ENCODE measurements at places on chromosomes 11 and 22. TPM values are rescaled to one million over a fixed set of nuclear protein-coding genes. Genes with fewer than 3 reads are reported as not detected.

DNA sequence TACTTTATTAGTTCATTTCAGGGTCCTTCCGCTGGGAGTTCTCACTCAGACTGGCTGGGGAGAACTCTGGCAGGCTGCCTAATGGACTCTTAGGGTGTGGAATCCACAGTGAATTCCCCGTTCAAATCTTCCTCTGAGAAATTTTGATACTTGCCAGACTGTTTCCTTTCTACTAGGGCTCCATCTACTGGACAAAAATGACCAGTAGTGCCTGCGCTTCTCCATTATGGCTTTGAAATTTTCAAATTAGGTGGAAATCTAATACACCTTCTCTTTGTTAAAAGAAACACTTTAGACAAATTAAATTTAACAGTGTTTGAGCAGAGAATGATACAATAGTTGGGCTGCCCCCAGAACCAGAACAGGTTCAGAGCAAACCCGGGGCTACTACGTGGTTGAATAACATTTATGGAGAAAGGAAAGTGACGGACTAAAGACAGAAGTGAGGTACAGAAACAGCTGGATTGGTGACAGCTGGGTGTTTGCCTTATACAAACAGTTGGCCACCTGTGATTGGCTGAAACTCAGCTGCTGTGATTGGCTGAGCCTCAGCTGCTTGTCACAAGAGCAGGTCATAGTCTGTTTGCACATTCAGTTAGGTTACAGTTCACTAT lies 52.9 kb upstream of the FDX1 start:
- H3K4me3 ChIP-seq, result no peak overlapping the region
- no peaks in the 10 kb centered on the region for H3K27me3 ChIP-seq
- no peaks in the 10 kb centered on the region for H3K36me3 ChIP-seq
- peak overlapping the region; percentile 20 for H3K27ac ChIP-seq
- peaks cover 4% of the 10 kb centered on the region for H3K4me1 ChIP-seq
- peak; percentile 86 for DNase-seq

DNA sequence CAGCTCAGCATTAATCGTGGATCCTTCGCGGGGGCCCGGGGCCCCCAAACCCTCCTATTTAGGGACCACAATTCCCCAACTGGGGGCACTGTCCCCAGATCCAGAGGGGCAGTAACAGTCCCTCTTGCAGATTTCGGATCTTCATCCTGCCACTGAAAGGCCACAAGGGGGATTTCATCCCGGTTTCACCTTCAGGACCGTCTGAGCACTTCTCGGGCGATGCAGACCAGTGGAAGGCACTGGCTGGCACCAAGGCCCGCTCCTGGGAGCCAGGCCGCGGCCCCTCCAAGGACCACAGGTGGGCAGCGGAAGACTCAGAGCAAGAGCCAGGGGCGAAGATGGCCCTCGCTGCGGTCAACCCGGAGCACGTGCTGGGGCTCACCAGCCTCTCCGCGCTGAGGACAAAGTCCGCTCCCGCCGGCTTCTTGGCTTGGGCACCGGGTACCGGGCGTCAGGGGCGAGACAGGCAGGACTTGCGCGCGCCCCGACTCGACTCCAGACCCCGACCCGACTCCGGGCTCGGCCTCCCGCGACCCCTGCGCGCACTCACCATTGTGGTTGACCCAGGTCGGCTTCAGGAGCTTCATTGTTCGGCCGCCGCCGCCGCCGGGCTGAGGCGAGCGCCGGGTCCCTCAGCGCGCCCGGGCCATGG lies 517 bp downstream of the HIRA start:
- H3K4me3 ChIP-seq, result peak overlapping the region; percentile 77
- H3K4me1 ChIP-seq, result peaks cover 28% of the 10 kb centered on the region
- H3K27me3 ChIP-seq, result no peaks in the 10 kb centered on the region
- DNase-seq, result peak; percentile 29
- H3K36me3 ChIP-seq, result peaks cover 23% of the 10 kb centered on the region

Gene SEPTIN3
- 0.45 TPM for total RNA-seq

Gene POU2AF3
- total RNA-seq, result 2.1 TPM

Gene PAMR1
- 18.3 TPM for total RNA-seq

- no peaks in the 10 kb centered on the region for H3K4me1 ChIP-seq
- no peak for DNase-seq
- no peaks in the 10 kb centered on the region for H3K27me3 ChIP-seq
Observed at GRCh38 chr11:26021017-26021416, 310.9 kb upstream of the ANO3 start.

GRCh38 chr11:5288108-5288905 lies 13.4 kb downstream of the OR51B4 start:
- no peak overlapping the region for H3K27ac ChIP-seq
- H3K4me1 ChIP-seq, result no peaks in the 10 kb centered on the region
- no peak for DNase-seq

- no peak overlapping the region for H3K27ac ChIP-seq
- H3K4me3 ChIP-seq, result no peak overlapping the region
- no peaks in the 10 kb centered on the region for H3K27me3 ChIP-seq
- H3K36me3 ChIP-seq, result no peaks in the 10 kb centered on the region
Observed at GRCh38 chr11:134098566-134099184, 29.8 kb downstream of the JAM3 start.

- H3K27ac ChIP-seq, result no peak overlapping the region
- peaks cover 8% of the 10 kb centered on the region for H3K4me1 ChIP-seq
- H3K36me3 ChIP-seq, result peaks cover 63% of the 10 kb centered on the region
- H3K4me3 ChIP-seq, result no peak overlapping the region
- H3K27me3 ChIP-seq, result no peaks in the 10 kb centered on the region
Observed at GRCh38 chr22:31829505-31829904, 75.7 kb downstream of the DEPDC5 start.

Gene PAX6
- total RNA-seq, result not detected

DNA sequence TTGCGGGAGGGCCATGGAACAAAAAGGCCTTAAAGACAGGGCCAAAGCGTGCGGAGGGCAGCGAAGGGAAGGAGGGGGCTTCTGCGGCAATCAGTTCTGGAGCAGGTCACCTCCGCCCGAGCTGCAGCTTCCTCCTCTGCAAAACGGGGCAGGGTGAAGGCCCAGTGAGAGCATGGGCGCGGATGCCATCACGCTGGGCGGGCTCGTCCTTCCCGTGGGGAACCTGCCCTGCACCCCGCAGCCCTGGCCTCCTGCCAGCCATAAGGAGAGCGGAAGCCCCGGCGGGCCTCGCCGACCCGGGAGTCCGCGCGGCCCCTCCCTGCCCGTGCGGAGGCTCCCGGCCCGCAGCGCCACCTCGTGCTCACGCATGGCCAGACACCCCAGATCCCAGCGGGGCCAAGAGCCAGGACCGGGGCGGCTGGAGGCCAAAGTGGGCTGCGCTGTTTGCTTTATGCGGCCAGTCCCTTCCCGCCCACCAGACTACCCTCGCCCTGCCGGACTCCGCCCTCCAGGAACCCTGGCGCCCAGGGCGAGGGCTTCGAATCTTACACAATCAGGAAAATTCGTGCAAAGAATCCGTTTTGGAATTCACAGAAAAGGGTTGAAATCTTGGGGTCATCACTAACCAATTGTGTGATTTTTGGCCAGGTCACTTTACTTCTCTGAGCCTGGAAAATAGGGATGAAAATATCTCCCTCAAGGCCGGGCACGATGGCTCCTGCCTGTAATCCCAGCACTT lies 16.1 kb downstream of the TSKU start:
- H3K4me3 ChIP-seq, result peak overlapping the region; percentile 46
- H3K27ac ChIP-seq, result peak overlapping the region; percentile 12
- no peaks in the 10 kb centered on the region for H3K27me3 ChIP-seq
- DNase-seq, result peak; percentile 88

- no peaks in the 10 kb centered on the region for H3K27me3 ChIP-seq
- H3K36me3 ChIP-seq, result no peaks in the 10 kb centered on the region
Observed at GRCh38 chr22:16651217-16651616, 58.6 kb upstream of the CCT8L2 start.

DNA sequence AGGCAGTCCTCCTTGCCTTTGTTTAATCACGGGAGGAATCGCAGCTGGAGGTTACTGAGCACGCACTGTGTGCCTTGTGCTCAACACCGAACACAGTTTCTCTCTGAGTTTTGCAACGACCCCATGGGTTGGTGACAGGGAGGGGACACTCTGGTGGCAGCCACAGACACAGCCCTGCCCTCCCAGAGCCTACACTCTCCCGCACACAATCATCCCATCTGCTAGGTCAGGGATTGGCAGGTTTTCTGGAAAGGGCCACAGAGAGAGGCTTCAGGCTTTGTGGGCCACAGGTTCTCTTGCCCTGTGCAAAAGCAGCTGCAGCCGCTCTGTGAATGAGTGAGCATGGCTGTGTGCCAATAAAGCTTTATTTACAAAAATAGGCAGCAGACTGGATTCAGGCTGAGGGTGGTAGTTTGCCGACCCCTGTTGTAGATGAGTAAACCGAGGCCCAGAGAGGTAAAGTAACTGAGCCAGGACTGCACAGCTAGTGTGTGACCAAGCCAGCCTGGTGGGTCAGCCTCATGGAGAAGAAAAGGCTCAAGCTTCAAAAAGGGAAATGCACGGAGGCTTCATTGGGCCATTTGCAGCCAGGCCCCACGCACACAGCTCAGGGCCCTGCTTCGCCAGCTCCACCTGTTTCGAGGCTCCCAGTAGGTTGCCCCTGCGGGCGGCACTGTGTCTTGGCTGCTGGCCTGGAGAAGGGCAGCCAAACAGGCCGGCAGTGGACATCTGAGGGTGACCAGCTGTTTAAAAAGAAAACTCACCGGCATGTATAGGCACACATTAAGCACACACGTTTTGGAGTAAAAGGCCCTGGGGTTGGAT lies 16.3 kb downstream of the LTO1 start:
- H3K4me1 ChIP-seq, result no peaks in the 10 kb centered on the region
- peaks cover 20% of the 10 kb centered on the region for H3K36me3 ChIP-seq
- H3K27ac ChIP-seq, result no peak overlapping the region
- no peaks in the 10 kb centered on the region for H3K27me3 ChIP-seq
- no peak for DNase-seq

- no peaks in the 10 kb centered on the region for H3K4me1 ChIP-seq
- no peak overlapping the region for H3K27ac ChIP-seq
- H3K27me3 ChIP-seq, result no peaks in the 10 kb centered on the region
- no peak for DNase-seq
Observed at GRCh38 chr11:2205214-2205720, 33.7 kb upstream of the TH start.

- no peak overlapping the region for H3K27ac ChIP-seq
- no peaks in the 10 kb centered on the region for H3K36me3 ChIP-seq
- peak; percentile 77 for DNase-seq
- H3K4me3 ChIP-seq, result no peak overlapping the region
- peaks cover 90% of the 10 kb centered on the region for H3K4me1 ChIP-seq
Observed at GRCh38 chr11:119373921-119374631, 7.4 kb downstream of the USP2 start.

Gene HTR3A
- not detected for total RNA-seq

DNA sequence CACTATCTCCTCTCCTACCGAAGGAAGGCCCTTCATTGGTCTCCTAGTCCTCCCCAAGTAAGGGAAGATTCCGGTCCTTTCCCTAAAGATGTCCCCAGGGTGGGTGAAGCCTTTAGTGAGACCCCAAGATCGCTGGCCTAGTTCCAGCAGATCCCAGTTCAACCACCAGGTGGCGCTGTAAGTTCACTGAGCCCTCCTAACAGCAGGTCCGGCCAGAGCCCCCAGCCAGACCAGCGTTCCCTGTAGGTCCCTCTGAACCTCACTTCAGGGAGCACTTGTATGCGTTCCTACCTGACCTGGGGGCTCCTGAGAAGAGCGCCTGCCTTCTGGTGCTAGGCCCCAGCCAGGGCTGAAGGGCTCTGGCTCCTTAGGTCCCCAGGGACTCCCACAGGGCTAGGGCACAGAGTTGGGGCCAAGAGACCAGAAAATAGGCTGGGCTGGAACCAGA lies 38.1 kb downstream of the LMO1 start:
- peaks cover 11% of the 10 kb centered on the region for H3K4me1 ChIP-seq
- no peak overlapping the region for H3K4me3 ChIP-seq
- H3K27me3 ChIP-seq, result no peaks in the 10 kb centered on the region
- no peak overlapping the region for H3K27ac ChIP-seq

DNA sequence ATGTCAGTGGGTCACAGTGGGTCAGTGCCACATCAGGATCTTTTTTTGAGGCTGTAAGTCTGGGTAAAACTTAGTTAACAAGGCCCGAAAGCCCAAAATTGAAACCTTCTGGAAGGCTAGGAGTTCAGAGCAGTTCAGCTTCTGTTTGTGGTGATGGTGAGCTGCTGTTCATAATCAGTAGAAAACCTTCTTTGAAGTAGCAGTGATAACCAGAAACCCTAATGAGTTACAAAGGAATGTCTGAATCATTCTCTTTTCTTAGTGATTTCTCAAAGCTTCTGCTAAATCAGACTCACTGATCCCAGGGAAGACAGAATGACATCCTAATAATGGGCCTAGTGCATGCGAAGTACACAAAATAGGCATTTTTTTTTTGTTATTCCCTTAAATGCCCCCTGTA lies 124.7 kb downstream of the PARVA start:
- no peaks in the 10 kb centered on the region for H3K36me3 ChIP-seq
- DNase-seq, result no peak
- no peak overlapping the region for H3K4me3 ChIP-seq
- peak overlapping the region; percentile 24 for H3K27ac ChIP-seq

GRCh38 chr11:108235633-108236032 lies 12.8 kb downstream of the ATM start:
- no peaks in the 10 kb centered on the region for H3K27me3 ChIP-seq
- H3K36me3 ChIP-seq, result peaks cover 67% of the 10 kb centered on the region
- no peak overlapping the region for H3K27ac ChIP-seq
- H3K4me1 ChIP-seq, result no peaks in the 10 kb centered on the region
- no peak overlapping the region for H3K4me3 ChIP-seq

Gene DEFB131B
- total RNA-seq, result not detected

DNA sequence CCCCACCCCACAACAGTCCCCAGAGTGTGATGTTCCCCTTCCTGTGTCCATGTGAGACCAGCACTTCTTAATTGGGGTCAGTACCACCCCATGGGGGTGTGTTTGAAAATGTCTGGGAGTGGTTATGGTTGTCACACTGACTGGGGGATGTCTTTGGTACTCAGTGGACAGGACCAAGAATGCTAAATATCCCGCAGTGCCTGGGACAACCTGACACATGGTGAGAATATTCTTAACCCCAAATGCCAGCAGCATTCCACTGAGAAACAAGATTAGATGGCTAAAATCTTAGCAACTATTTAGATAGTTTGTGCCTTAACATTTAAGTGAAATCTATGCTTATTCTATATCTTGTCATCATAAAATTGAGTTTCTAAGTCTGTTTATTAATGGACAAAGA lies 177.5 kb upstream of the ZBED5 start:
- no peak overlapping the region for H3K4me3 ChIP-seq
- no peaks in the 10 kb centered on the region for H3K4me1 ChIP-seq
- no peaks in the 10 kb centered on the region for H3K36me3 ChIP-seq
- no peaks in the 10 kb centered on the region for H3K27me3 ChIP-seq
- no peak overlapping the region for H3K27ac ChIP-seq
- DNase-seq, result no peak

- H3K27me3 ChIP-seq, result no peaks in the 10 kb centered on the region
- H3K36me3 ChIP-seq, result no peaks in the 10 kb centered on the region
- H3K27ac ChIP-seq, result peak overlapping the region; percentile 65
- peaks cover 59% of the 10 kb centered on the region for H3K4me1 ChIP-seq
Observed at GRCh38 chr22:38177926-38178604, 3.6 kb downstream of the PLA2G6 start.

Gene HEPN1
- not detected for total RNA-seq

Gene TNRC6B
- total RNA-seq, result 58.9 TPM

Gene INS
- not detected for total RNA-seq

- no peak overlapping the region for H3K27ac ChIP-seq
- no peak overlapping the region for H3K4me3 ChIP-seq
- H3K27me3 ChIP-seq, result no peaks in the 10 kb centered on the region
- DNase-seq, result no peak
Observed at GRCh38 chr11:57467508-57468157, 7.3 kb downstream of the RTN4RL2 start.

GRCh38 chr11:16412525-16413172 lies 56.3 kb upstream of the SOX6 start:
- no peaks in the 10 kb centered on the region for H3K27me3 ChIP-seq
- DNase-seq, result no peak
- H3K36me3 ChIP-seq, result no peaks in the 10 kb centered on the region
- no peak overlapping the region for H3K4me3 ChIP-seq

Gene MMP3
- total RNA-seq, result not detected

Data from heart left ventricle (tissue), 16 donors.